ENCODE measurements at places on chromosomes 7 and 10. TPM values are rescaled to one million over a fixed set of nuclear protein-coding genes. Genes with fewer than 3 reads are reported as not detected.

DNA sequence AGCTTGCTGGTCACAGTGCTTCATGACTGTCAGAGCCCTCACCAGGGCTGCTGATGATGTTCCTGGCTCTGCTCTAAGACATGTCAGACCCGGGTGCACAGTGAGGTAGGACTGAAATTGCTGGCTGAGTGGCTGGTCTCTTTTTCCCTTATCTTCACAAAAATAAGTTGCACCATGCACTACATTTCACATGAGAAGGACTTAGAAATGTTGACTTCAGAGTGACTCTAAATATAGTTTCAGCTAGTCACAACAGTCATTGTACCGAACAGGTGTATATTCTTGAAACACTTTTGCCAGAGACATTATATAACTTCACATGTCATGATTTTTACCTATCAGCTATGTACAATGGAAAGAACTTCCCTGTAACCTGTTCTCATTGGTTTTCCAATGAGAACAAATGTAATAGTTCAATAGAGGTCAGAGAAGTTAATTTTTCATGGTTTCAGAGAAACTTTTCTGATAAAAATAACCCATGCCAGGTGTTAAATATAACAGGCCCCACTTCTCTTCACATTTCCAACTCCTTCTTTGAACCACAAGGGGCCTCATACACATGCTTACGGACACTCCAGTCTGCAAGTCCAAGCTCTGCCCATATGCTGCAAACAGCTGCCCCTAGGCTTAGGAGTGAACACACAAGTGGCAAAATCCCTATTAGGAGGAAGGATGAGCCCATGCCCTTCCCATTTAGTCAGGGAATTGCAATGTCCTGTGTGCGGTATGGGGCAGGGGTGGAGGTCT, 115.6 kb downstream of the CDK6 start:
- H3K4me3 ChIP-seq = no peak overlapping the region
- no peak for DNase-seq
- no peaks in the 10 kb centered on the region for H3K4me1 ChIP-seq
- no peak overlapping the region for H3K27ac ChIP-seq

DNA sequence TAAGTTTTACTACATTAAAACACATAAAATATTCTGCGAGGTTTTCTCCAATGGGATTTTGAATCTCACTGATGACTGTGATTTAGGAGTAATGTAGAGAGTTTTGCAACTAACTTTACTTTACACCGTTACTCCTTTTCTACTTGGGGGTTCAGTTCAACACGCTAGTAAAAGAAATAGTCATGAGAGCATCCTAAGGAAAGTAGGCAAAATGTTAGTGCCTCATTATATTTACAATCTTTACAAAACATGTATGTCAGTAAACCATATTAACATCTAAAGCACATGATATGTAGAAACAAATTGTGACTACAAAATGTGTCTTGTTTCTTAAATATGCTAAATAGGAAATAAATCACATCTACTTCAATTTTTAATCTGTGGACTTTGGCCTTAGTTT, 6.0 kb downstream of the MEOX2 start:
- peaks cover 2% of the 10 kb centered on the region for H3K4me1 ChIP-seq
- H3K36me3 ChIP-seq = no peaks in the 10 kb centered on the region
- no peak overlapping the region for H3K27ac ChIP-seq
- no peak for DNase-seq

HOXA5 gene
- total RNA-seq = 89.8 TPM

GRCh38 chr10:27638071-27638750, 107.4 kb downstream of the MKX start:
- no peak overlapping the region for H3K27ac ChIP-seq
- no peak for DNase-seq

GRCh38 chr10:132499367-132499685, 38.3 kb upstream of the INPP5A start:
- no peaks in the 10 kb centered on the region for H3K36me3 ChIP-seq
- H3K4me3 ChIP-seq = no peak overlapping the region
- no peak for DNase-seq
- H3K4me1 ChIP-seq = no peaks in the 10 kb centered on the region
- no peak overlapping the region for H3K27ac ChIP-seq

DNA sequence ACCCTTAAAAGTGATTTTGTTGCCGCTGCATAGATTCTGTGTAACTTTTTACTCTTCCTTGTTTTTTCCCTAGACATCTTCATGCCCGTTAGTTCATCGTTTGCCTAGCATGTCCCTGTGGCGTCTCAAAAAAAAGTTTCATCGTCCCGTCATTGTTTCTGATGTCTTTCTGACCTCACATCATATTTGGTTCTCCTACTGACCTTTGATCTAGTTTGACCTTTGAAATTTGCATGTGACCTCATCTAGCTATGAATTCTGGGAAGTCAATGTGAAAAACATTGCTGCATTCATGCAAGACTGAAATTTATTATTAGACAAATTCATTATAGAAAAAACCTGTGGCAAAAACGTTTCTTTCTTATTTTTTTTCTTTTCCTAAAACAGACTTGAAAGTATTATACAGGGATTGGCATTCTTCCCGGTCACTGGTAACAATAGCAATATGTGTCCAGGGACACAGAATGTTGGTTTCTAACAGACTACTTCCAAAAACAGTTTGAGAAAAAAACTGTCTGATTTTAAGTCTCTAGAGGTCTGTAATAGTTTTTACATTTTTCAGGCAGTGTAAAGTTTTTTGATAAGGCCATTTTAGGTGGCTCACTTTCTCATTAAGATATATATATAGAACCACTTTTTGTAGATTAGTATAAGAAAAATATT, 280.9 kb downstream of the USP6NL start:
- no peaks in the 10 kb centered on the region for H3K4me1 ChIP-seq
- no peaks in the 10 kb centered on the region for H3K27me3 ChIP-seq
- no peak overlapping the region for H3K4me3 ChIP-seq
- DNase-seq = no peak
- H3K27ac ChIP-seq = no peak overlapping the region

GRCh38 chr10:116538456-116538855, 7.3 kb upstream of the PNLIP start:
- H3K4me1 ChIP-seq = no peaks in the 10 kb centered on the region
- no peaks in the 10 kb centered on the region for H3K36me3 ChIP-seq
- H3K27ac ChIP-seq = no peak overlapping the region

CAMK2B gene
- not detected for total RNA-seq

- no peaks in the 10 kb centered on the region for H3K36me3 ChIP-seq
- DNase-seq = peak; percentile 90
- no peak overlapping the region for H3K27ac ChIP-seq
- H3K4me1 ChIP-seq = peaks cover 6% of the 10 kb centered on the region
- H3K4me3 ChIP-seq = peak overlapping the region; percentile 12
Measured at GRCh38 chr7:44145969-44146911, 5.1 kb upstream of the MYL7 start.

NEUROG3 gene
- total RNA-seq = 0.41 TPM

DNA sequence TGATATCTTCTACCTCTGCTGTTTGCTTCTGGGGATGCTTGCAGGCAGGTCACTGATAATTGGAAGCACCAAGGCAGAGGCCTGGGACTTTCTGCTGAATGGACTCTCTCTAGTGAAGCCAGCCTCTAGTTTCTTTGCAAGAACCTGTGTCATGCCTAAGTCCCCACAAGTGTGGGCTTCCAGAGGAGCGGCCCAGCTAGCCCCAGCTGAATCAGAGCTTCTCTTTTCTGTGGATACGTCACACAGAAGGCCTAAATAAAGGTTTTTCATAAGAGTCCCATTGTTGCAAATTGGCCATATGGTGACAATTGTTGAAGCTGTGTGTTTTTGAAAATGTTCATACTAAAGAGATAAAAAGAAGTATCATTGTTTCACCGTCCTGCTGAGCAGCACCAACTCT, 6.8 kb upstream of the OPALIN start:
- H3K36me3 ChIP-seq = no peaks in the 10 kb centered on the region
- no peak overlapping the region for H3K4me3 ChIP-seq
- H3K27ac ChIP-seq = no peak overlapping the region
- no peaks in the 10 kb centered on the region for H3K27me3 ChIP-seq

TRIM4 gene
- total RNA-seq = 20.9 TPM

DNA sequence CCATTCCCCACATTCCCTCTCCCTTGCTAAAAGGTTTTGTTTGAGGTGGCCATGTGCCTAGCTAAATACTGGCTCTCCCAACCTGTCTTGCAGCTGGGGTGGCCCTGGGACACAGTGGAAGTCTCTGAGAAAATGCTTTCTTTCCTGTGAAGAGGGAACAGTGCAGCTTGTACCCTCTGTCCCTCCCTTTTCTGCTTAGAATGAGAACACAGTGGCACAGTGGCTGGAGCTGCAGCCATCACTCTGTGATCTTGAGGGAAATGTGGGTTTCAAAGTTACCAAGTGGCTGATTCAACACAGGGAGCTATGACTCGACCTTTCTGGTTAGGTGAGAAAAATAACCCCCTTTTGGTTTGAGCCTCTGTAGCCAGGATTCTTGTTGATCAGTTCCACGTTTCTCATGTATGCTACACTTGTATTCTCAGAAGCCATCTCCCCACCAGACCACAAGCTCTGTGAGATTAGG, 62.7 kb upstream of the CARD11 start:
- peaks cover 13% of the 10 kb centered on the region for H3K27me3 ChIP-seq
- DNase-seq = no peak
- no peaks in the 10 kb centered on the region for H3K4me1 ChIP-seq
- no peak overlapping the region for H3K27ac ChIP-seq
- H3K4me3 ChIP-seq = no peak overlapping the region
- no peaks in the 10 kb centered on the region for H3K36me3 ChIP-seq

FAM25C gene
- not detected for total RNA-seq

WNT8B gene
- total RNA-seq = not detected

TMEM273 gene
- 10.1 TPM for total RNA-seq

GRCh38 chr10:63770523-63770922, 249.3 kb downstream of the REEP3 start:
- H3K36me3 ChIP-seq = no peaks in the 10 kb centered on the region
- DNase-seq = no peak
- no peak overlapping the region for H3K4me3 ChIP-seq
- no peaks in the 10 kb centered on the region for H3K27me3 ChIP-seq
- no peaks in the 10 kb centered on the region for H3K4me1 ChIP-seq
- H3K27ac ChIP-seq = no peak overlapping the region

TUBAL3 gene
- total RNA-seq = 29.5 TPM

DNA sequence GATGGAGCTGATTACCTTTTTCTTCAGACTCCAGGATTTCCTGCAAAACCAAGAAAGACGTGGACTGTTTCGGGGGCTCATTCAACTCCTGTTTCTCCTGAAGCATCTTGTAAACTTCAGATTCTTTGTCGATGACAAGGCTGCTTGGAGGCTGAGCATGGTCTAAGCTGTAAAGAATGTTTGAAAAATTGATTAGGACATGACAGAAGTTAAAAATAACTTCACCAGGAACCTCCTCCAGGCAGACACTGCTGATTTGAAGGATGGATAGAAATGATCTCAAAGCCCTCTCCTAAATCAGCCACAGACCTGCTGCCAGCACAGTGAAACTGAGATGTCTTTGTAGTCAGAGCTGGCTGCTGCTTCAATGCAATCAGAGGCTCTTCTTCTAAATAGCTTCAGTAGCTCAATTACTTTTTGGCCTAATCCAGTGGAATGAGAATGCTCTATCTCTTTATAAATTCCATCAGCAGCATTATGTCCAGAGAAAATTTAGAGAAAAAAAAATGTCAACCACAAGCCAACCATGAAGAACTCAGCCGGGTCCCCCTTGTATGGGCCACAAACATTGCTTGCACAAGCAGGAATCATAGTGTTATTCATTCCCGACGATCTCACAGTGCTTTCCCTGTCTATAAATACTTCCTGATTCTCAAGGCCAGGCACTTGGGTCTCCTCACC, 43.5 kb downstream of the PDLIM1 start:
- peak overlapping the region; percentile 63 for H3K27ac ChIP-seq
- H3K36me3 ChIP-seq = peaks cover 19% of the 10 kb centered on the region
- DNase-seq = no peak
- H3K4me1 ChIP-seq = peaks cover 8% of the 10 kb centered on the region

DNA sequence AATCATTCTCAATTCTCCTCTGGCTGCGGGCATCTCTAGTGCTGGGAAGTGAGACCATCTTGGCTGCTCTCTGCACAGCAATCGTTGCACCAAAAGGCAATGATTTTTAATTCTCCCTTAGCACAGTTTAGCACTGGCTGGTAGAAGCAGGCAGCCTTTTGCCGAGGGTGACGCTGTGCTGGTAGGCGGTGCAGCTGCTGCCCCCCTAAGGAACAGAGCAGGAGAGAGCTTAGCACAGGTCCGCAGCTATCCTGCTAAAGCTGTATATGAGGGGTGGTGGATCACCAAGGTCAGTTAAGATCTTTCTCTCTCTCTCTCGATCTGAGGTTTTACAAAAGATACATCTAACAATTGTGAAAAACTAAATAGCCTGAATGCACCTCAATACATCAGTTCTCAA, 390.1 kb downstream of the GATA3 start:
- H3K27ac ChIP-seq = no peak overlapping the region
- peak; percentile 8 for DNase-seq
- no peaks in the 10 kb centered on the region for H3K36me3 ChIP-seq
- peaks cover 5% of the 10 kb centered on the region for H3K27me3 ChIP-seq
- H3K4me3 ChIP-seq = no peak overlapping the region
- H3K4me1 ChIP-seq = no peaks in the 10 kb centered on the region

GRCh38 chr7:3336042-3336665, 35.1 kb downstream of the SDK1 start:
- H3K27ac ChIP-seq = no peak overlapping the region
- H3K27me3 ChIP-seq = no peaks in the 10 kb centered on the region
- no peak overlapping the region for H3K4me3 ChIP-seq
- no peaks in the 10 kb centered on the region for H3K36me3 ChIP-seq

CFAP69 gene
- 3.4 TPM for total RNA-seq

- H3K27me3 ChIP-seq = no peaks in the 10 kb centered on the region
- H3K36me3 ChIP-seq = no peaks in the 10 kb centered on the region
- DNase-seq = no peak
Measured at GRCh38 chr10:21217107-21217506, 308.4 kb downstream of the SKIDA1 start.

DNA sequence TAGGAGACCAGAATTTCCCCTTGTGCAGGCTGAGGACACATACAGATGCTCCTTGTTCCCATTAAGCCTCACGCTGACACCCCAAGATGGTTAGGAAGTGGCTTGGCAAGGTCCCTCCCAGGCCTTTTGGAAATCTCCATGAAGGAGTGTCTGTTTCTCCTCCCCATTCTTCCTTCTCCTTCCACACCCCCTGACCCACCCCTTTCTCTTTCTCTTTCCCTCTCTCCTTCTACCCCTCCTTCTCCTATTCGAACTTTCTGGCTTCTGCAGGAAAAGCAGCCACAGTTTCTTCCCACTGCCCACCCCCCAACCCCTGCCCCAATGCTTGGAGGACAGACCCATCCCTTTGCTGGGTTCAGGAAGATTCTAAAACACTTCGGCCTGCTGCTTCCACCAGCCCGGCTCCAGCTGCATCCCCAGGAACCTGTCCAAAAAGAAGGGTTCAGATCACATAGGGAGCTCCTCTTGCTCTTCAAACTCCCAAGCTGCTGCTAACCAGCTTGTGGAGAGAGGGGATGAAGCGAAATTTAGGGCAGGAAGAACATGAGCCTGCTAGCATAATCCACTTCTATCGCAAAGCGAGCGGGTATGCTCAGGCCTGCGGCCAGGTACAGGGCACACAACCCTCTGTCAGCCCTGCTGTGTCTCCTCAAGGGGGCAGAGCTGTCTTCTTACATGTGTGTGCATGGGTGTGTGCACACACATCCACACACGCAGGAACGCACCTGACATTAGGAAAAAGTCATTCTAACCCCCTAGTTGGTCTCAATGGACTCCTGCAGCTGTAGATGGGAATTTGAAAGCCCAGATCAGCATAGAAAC, 80.4 kb downstream of the PPP1R3C start:
- DNase-seq = no peak
- H3K27me3 ChIP-seq = no peaks in the 10 kb centered on the region
- peak overlapping the region; percentile 15 for H3K27ac ChIP-seq
- no peak overlapping the region for H3K4me3 ChIP-seq
- H3K4me1 ChIP-seq = no peaks in the 10 kb centered on the region

GBX1 gene
- total RNA-seq = not detected

Measured in transverse colon (tissue), 4 donors.